K562 (cell line): ENCODE measurements at places on chromosomes 6 and 20. TPM values are rescaled to one million over a fixed set of nuclear protein-coding genes. Genes with fewer than 3 reads are reported as not detected.
A peak's percentile ranks its signal among the peaks of the same experiment; 100 is the strongest.

GRCh38 chr6:134223796-134224420 lies 94.0 kb downstream of the SGK1 start:
- H3K4me1 ChIP-seq: no peaks in the 10 kb centered on the region; the same call in 1 of the 2 replicates
- no peak overlapping the region for H3K4me3 ChIP-seq
- H3K36me3 ChIP-seq: no peaks in the 10 kb centered on the region
- H3K27me3 ChIP-seq: no peaks in the 10 kb centered on the region
- H3K27ac ChIP-seq: no peak overlapping the region

DNA sequence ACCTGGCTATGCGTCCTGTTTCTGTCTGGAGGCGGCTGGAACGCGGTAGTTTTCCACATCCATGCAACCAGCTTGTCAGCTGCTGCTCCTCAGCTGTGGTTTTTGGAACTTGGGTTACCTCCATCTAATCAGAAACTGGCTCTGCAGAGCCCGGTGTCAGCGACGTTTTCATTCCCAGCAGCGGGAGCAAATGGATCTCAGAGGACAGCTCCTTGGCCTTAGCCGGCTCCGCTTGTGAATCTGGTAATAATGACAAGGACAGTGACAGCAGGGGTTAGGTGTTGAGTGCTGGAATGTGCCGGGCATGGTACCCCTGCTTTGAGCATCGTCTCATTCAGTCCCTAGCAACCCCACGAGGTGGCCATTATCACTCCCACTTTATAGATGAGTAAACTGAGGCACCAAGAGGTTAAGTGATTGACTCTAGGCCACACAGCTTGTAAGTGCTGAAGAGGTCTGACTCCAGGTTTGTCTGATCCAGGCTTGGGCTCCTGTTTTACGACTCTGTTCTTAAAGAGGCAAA lies 1.3 kb downstream of the SLCO4A1 start:
- no peak for DNase-seq
- no peak overlapping the region for H3K27ac ChIP-seq
- peaks cover 10% of the 10 kb centered on the region for H3K4me1 ChIP-seq
- H3K4me3 ChIP-seq: peak overlapping the region; percentile 68

GRCh38 chr6:144659202-144660182 lies 374.4 kb downstream of the UTRN start:
- no peaks in the 10 kb centered on the region for H3K4me1 ChIP-seq
- no peaks in the 10 kb centered on the region for H3K27me3 ChIP-seq
- H3K4me3 ChIP-seq: no peak overlapping the region
- no peaks in the 10 kb centered on the region for H3K36me3 ChIP-seq
- no peak overlapping the region for H3K27ac ChIP-seq
- DNase-seq: no peak

DNA sequence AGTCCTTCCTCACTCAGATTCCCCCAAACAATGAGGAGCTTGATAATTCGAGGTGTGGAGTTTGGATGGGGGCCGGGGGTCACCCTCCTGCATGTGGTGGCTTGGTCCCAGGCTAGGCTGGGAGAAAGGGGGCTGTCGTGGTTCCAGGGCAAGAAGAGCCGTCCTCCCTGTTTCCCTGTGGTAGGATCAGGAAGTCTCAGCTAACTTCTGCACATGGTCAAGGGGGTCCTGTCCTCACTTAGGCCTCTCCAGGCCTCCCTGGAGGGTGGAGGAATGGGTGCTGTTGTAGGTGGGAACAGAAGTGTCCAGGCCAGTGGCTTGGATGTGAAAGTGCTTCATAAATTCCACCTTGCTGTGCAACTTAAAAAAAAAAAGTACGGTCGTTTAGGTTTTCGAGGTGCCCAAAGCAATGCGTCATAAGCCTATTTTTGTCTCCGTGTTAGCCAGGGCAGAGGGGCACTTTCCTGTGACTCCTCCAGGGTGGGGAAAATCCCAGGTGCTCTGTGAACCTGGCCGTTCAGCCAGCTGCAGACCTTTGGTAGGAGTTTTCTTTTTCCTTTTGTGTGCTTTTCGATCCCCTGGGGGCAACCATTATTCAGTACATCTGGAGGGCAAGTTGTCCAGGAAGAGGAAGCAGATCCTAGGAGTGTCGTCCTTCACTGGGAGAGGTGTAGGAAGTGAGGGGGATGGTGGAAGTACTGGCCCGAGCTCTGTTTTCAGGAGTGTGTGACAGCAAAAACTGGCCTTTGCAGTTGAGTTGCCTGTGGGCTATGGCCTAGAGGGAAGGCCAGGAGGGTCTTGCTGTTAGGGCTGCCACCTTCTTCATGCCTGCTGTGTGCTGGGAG lies 9.6 kb downstream of the IGF2R start:
- DNase-seq: no peak
- H3K27ac ChIP-seq: peak overlapping the region; percentile 59; the same call in 2 of the 3 replicates

DNA sequence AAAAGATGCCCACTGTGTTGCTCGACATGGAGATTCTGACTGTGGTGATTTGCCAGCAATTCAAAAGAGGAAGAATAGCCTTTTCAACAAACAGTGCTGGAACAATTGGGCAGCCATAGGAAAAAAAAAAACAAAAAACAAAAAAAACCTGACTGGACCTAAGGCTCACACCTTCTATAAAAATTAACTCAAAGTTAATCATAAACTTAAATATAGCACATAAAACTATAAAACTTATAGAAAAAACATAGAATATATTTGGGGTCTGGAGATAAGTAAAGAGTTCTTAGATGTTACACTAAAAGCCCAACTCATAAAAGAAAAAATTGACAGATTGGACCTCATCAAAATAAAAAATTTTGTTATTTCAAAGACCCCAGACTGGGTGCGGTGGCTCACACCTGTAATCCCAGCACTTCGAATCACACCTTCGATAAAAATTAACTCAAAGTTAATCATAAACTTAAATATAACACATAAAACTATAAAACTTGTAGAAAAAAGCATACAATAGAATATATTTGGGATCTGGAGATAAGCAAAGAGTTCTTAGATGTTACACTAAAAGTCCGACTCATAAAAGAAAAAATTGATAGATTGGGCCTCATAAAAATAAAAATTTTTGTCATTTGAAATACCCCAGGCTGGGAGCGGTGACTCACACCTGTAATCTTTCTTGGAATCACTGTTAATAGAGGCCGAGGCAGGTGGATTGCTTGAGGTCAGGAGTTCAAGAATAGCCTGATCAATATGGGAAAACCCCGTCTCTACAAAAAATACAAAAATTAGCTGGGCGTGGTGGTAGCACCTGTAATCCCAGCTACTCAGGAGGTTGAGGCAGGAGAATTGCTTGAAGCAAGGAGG lies 115.6 kb upstream of the FAM83B start:
- no peaks in the 10 kb centered on the region for H3K27me3 ChIP-seq
- H3K4me3 ChIP-seq: no peak overlapping the region
- H3K27ac ChIP-seq: no peak overlapping the region
- no peaks in the 10 kb centered on the region for H3K36me3 ChIP-seq
- DNase-seq: no peak
- H3K4me1 ChIP-seq: no peaks in the 10 kb centered on the region

DNA sequence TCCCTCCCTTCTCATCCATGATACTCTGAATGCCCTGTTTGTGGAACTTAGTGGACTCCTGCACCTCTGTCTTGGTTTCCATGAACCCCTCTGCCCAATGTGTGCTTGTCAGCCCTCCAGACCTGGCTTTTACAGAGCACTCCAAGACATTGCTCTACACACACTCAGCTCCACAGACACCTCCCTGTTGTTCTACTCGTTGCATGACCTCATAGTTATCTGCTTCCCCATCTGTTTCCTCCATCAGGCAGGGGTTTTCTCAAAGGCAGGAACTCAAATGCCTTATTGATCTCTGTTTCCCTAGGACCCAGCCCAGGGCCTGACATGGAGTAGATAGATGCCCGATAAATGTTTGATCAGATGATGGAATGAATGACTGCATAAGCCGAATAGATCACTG lies 13.3 kb downstream of the PLCG1 start:
- no peaks in the 10 kb centered on the region for H3K36me3 ChIP-seq
- no peak overlapping the region for H3K4me3 ChIP-seq
- H3K27me3 ChIP-seq: no peaks in the 10 kb centered on the region
- H3K27ac ChIP-seq: peak overlapping the region; percentile 48; the same call in 2 of the 3 replicates

DNA sequence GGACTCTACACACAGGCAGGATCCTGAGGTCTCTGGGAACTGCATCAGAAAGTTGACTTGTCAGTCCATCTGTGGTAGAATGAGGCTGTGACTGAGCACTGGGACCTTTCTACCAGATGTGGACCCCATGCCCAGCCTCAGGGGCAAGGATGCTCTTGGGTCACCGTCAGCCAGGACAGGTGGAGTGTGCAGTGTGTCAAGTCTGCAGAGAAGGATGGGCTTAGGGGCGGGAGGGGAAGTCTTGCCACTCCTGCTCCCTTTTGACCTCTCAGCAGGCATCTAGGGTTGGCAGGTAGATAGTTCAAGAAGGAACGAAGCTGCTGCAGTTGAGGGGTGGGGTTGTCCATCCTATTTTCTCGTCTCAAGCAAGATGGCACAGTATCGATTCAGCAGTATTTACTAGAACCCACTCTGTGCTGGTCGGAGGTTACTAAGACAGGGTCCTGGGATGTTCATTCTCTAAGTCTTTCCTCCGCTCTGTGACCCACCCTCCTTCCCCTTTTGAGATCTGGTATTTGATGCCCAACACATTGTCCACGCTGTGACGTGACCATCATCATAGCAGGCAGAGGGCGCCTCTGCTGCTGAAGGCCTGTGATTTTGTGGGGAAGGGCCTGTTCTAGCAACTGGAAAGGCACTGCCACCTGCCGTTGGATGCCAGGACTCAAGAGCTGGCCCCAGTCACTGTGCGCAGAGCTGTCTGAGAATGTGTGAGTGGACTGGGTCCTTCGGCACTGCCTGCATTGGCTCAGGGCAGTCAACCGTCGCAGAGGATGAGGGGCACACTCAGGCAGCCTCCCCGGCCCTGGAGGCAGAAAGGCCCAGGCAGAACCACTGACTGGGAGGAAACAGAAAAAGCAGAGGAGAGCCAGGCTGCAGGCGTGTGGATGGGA lies 23.2 kb downstream of the RBCK1 start:
- no peak overlapping the region for H3K4me3 ChIP-seq
- H3K27me3 ChIP-seq: no peaks in the 10 kb centered on the region
- no peak overlapping the region; the same call in 2 of the 3 replicates for H3K27ac ChIP-seq
- peaks cover 38% of the 10 kb centered on the region for H3K36me3 ChIP-seq
- DNase-seq: peak; percentile 29

DNA sequence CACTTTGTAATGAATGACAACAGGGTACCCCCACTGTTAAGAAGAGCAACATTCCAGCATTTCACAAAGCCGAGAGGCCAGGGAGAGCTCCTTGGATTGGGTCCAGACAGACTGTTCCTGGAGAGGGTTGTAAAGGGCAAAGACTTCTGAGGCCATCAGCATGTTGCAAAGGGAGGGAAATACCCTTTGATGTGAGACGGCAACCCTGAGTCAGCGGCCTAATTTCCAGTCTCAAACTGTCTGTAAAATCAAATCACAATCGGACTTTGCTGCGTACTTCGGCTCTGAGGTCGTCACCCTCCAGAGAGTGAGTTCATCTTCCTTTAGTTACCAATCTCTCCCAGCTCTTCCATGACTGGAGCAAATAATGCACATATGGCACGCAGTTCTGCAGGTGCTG lies 101.0 kb upstream of the DTNBP1 start:
- no peak overlapping the region for H3K4me3 ChIP-seq
- no peaks in the 10 kb centered on the region for H3K27me3 ChIP-seq
- no peaks in the 10 kb centered on the region for H3K36me3 ChIP-seq
- peaks cover 4% of the 10 kb centered on the region; the same call in 2 of the 3 replicates for H3K4me1 ChIP-seq

DNA sequence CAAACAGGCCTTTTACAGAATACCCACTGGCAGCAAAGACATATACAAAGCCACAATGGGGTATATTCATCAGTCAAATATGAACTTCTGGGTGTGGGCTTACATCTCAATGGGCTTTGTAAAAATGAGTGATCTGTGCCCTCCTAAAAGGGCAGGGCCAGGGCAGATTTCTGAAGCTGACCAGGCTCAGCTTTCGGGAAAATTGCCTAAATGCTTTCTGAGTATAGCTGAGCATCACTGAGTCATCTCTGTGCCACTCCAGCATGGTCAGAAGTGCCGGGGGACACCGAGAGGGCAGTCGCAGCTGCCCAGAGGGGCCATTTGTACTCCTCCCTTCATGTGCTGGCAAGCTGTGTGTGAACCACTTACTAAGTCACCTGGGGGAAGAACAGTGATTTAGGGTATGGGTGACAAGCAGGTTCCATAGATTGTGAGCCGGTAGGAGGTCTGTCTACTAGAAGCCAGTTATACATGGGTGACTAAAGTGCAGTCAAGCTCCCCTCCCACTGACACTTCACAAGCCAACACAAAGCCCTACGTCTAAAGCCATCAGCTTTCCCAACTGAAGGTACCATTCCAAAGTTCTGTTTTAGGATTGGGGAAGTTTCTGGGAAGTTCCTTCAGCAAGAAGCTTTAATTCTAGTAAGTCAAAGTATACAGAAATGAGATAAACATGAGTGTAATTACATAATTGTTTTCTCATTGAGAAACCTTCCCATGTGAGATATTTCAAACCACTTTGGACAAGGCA lies 147.6 kb upstream of the TAB2 start:
- 0 out of 3 replicates have a peak, but pooled peaks cover 2% of the 10 kb centered on the region for H3K27me3 ChIP-seq
- no peak overlapping the region for H3K4me3 ChIP-seq
- H3K27ac ChIP-seq: no peak overlapping the region
- H3K4me1 ChIP-seq: peaks cover 3% of the 10 kb centered on the region
- no peaks in the 10 kb centered on the region for H3K36me3 ChIP-seq

ETV7 gene
- polyA plus RNA-seq: not detected in 2 replicates

ZNF334 gene
- polyA plus RNA-seq: 0.19 and 0.21 TPM in 2 replicates

MCHR2 gene
- not detected in 2 replicates for polyA plus RNA-seq

MATN4 gene
- 0.20 TPM in 1 of 2 replicates, not detected in the other for polyA plus RNA-seq

NRSN1 gene
- polyA plus RNA-seq: not detected in 2 replicates

GJA1 gene
- polyA plus RNA-seq: 0.18 TPM in 1 of 2 replicates, not detected in the other
